ENCODE measurements at places on chromosomes 5 and 9.

GRCh38 chr9:7403839-7404487 lies 395.6 kb downstream of the DMAC1 start:
- DNase-seq, result no peak

DNA sequence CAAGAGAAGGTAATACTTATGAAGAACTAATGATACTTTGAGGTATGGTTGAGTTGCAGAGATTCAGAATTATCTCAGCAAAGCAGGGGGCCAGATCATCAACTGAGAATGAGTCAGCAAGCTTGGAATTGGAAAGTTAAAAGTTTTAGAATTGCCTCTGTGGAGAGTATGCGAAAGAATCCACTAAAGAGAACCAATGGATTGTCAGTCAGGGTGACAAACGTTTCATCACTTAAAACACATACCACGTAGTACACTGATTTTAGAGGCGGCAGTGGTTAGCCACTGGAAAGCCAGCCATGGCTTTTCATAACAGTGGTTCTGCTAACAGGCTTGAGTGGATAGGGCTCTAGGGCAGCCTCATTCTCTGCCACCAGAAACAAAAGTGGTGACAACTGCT lies 30.7 kb downstream of the AOPEP start:
- no peak for DNase-seq

GRCh38 chr5:174623433-174624019 lies 100.9 kb upstream of the MSX2 start:
- no peak for DNase-seq

- no peak for DNase-seq
These were observed 278.3 kb downstream of the TMEM38B start for GRCh38 chr9:105972466-105973204.

DNA sequence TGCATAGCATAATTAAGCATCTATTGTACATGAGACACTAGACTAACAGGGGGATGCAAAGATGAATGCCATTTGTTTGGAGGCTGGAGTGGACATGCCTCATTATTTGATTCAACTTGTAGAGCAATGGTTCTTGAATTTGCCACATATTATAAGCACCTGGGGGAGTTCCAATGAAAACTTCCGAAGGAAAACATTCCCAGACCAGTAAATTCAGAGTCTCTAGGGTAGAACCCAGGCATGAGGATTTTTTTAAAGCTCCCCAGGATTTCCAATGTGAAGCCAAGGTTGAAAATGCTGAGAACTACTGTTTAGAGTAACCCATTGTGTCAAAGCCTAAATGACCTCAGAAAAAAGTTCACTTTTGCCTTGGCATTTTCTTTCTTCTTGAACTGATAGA lies 93.9 kb upstream of the ITGA1 start:
- DNase-seq, result no peak

DNA sequence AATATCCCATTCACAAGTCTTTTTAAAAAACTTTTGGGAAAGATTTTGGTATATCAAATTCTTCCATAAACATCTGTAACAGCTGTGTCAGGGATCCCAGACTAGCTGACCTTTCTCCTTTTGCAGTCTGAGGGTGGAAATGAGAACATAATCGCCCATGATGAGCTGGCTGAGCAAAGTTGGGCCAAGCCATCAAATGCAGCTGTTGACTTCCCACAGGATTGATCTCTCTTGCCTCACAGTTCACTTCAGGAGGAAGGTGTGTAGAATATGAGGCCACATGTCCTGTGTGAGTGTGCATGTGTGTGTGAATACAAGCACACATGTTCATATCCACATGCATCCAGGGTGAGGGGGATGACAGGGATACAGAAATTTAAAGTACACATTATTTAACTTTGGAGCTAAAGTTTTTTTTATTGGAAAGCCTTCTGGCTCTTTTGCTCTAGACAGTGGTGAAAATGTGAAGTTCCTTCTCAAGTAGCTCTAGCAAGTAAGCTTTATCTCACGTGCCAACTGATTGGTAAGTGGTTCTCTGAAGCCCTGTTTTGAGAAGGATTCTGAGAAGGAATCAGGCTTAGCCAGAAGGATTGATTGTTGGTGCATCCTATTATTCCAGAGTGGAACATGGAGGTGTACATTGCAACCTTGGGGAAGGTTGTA lies 468.8 kb upstream of the DMAC1 start:
- DNase-seq, result no peak

GRCh38 chr9:79577969-79578723 lies 6.4 kb downstream of the TLE4 start:
- no peak for DNase-seq

- DNase-seq, result no peak
These were observed 172.1 kb downstream of the SNCAIP start for GRCh38 chr5:122484103-122484502.

GRCh38 chr5:23147625-23148024 lies 294.5 kb upstream of the CDH12 start:
- DNase-seq, result no peak

- no peak for DNase-seq
These were observed 119.5 kb upstream of the OSMR start for GRCh38 chr5:38726279-38726678.

- DNase-seq, result no peak
These were observed 456.5 kb upstream of the ZNF608 start for GRCh38 chr5:125202871-125203438.

GRCh38 chr5:146767534-146767933 lies 111.0 kb downstream of the PPP2R2B start:
- no peak for DNase-seq

DNA sequence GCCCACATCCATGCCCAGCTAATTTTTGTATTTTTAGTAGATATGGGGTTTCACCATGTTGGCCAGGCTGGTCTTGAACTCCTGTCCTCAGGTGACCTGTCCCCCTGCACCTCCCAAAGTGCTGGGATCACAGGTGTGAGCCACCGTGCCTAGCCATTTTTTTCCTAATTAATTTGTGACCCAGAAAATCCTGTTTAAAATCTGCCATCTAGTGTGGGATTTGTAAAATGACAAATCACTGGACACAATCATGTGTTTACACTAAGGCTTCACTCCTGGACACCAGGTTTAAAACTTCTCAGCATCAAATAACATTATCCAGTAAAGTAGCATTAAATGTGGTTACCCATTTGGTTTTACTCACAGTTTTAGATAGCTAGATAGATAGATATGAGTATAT lies 18.6 kb upstream of the KDM4C start:
- no peak for DNase-seq

GRCh38 chr5:174358276-174358675 lies 312.8 kb downstream of the NSG2 start:
- DNase-seq, result no peak

GRCh38 chr5:131640043-131640856 lies 5.2 kb upstream of the RAPGEF6 start:
- DNase-seq, result peak; percentile 58

- DNase-seq, result no peak
These were observed 932.5 kb upstream of the WWC1 start for GRCh38 chr5:167358868-167359492.

DNA sequence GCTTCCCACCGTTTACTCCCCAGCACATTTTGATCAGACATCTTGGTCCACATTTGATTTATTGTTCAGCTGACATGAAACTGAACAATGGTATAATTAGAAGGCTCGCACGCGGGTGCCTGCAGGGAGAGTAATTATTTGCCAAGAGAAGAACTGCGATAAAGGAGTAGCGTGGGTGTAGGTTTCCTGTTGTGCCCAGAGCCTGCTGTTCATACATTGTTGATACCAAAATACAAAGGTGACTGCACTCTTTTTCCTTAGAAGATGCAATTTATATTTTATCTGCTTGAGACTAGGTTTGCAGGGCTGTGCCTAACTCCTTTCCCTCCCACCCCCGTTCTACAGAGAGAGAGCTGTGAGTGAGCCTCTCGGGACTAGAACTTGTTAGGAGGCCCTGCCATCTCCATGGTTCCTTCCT lies 241.8 kb upstream of the MSX2 start:
- DNase-seq, result no peak

GRCh38 chr5:80644900-80645299 lies 9.6 kb upstream of the MSH3 start:
- no peak for DNase-seq

DNA sequence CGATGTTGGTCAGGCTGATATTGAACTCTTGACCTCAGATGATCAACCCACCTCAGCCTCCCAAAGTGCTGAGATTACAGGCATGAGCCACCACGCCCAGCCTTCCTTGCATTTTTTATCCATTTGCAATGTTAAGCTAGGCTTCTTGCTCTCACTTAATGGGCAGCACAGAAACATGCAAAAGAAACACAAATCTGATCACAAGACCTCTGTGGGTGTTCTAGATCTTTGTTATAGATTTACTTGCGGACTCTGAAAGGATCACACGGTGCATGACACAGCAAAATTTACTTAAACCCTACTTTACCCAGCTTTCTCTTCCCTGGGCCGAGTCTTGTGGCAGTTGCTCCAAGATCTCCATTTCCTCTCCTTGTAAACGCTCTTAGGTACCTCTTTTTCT lies 71.3 kb downstream of the PSAT1 start:
- no peak for DNase-seq

DNA sequence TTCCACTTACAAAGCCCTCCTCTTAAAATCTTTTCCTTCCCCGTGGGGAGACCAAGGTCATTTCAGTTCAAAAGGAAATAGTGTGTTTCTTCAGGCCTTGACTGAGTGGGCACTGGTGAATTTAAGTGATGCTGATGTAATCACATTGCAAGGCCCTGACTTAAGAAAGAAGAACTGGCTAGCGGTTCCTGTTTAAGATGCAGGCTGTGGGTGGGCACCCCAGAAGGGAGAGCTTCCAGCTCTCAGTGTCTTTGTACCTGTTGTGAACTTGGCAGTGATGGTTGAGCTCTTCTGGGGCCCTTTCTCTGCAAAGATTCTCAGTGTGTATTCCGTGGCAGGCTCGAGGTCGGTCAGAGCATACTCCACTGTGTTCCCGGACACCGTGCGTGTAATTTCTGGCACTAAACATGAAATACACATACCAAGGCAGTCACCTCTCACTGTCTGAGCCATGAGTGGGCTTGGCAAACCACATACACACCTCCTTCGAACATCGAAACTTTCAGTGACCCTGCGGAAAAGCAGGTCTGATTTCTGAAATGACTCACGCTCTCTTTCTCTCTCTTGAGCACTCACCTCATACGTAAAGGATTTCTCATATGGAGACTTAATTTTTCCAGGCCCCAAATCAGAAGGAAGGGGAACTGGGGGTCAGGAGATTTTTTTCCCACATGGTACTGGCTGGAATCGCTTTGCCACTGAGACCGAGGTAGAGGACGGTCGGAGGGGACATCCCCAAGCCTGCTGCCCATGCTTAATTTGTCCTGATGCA lies 81.9 kb downstream of the TNC start:
- no peak for DNase-seq

Measured in stimulated activated CD4-positive, alpha-beta T cell treated with anti-CD3 and anti-CD28 coated beads, Interleukin-2, amount 100 ng/mL, for 4 hours (primary cell).